CD4-positive, alpha-beta memory T cell (primary cell): ENCODE measurements at places on chromosomes 16 and 17.

- DNase-seq = no peak
Observed at GRCh38 chr16:85137323-85138072, 25.2 kb upstream of the CIBAR2 start.

DNA sequence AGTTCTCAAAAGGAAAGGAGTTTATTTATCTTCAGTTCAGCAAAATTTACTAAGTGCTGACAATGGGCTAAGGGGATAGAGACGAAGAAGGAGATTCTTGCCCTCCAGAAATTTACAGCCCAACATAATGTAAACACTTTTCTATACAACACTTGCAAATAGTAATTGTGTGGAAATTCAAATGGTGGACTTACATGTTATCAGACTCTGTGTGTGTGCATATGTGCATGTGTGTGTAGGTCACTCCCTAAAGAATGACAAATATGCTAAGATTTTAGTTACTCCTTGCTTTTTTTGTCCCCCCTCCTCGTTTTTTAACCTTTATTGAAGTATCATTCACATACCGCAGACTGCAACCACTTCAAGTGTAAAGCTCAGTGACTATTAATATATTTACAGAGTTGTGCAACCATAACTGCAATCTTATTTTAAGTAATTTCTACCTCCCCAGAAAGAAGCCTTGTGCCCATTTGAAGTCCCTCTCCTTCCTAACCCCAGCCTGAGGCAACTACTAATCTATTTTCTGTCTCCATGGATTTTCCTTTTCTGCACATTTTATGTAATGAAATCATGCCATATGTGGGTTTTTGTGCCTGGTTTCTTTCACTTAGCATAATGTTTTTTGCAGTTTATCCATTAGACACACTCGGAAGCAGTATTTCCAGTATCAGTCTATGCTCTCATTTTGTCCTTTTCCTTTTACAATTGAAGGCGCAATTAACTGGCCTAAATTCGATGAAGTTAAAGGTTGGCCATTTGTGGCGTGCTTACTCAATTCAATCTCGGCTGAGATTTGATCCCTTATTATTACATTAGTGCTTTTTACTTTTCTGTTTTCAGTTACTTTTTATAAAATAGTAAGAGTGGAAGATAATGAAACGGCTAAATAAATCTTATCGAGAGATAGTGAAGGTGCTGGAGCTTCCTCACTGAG lies 318.4 kb downstream of the HAPSTR1 start:
- no peak for DNase-seq

DNA sequence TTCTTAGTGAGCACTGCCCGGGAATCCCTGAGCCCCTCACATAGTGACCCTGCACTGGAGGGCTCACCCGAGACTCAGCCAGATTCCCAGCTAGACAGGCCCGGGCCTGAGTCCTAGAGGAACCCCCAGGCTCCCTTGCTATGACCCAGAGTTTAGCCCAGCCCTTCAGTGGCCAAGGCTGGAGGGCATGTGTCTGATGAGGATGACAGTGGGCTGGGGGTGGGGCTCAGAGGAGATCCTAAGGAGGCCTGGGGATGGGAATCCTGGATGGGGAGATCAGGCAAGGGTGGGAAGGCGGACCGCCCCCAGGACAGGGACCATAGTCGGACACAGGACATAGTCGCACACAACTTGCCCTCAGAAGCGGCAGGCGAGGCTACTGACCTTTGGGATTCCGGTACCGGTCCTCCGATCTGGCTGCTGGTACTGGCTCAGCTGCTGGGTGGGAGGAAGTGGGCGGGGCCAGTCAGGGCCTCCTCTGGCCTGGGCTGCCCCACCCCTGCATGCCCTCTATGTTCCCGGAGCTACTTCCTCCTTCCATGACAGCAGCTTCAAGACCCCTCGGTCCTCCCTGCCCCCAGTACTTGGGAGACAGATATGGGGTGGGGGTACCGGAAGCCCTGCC lies 1.1 kb downstream of the CD79B start:
- DNase-seq = peak; percentile 55

DNA sequence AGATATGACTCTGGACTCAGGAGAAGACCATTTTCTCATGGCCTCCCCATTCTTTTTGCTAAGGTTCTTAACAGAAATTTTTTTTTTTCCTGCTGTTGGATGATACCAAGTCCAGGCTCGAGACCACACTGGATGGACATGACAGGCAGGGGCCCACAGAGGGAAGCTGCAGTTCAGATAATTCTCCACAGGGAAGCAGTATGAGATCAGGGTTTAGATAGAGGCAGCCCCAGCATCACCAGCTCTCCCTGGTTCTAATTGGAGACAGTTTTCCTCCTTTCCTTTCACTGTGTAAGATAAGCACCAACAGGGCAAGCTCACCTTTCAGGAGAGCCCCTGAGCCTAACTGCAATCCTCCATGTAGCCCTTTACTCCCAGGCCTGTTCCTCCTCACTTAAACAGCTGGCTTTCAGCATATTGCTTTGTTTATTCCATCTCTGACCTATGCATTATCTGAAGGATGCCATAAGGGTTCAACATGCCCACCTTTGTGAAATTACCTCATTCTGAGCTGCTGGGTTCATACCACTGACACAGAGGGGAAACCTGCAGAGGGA lies 108.1 kb downstream of the SNX11 start:
- DNase-seq = no peak

- no peak for DNase-seq
Observed at GRCh38 chr17:3602499-3602898, 6.7 kb downstream of the TRPV1 start.

- no peak for DNase-seq
Observed at GRCh38 chr17:50527155-50527762, 5.3 kb upstream of the EPN3 start.

DNA sequence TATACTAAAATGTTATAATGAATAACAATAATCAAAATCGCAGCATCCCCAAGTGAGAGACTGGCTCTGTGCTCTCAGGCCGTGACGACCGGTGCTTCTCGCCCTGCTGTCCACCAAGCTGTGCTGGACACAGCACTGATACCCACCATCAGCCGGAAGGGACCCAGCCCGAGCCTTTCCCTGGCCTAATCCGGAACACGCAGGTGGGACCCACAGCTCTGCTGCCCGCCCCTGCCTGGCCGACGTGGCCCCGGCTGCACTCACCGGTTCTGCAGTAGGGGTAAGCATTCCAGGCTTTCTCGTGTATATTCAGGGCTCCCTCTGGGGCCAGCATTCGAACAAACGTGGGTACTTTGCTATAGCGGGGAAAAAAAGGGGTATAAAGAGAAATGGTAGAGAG lies 14.6 kb downstream of the PITPNA start:
- no peak for DNase-seq

- no peak for DNase-seq
Observed at GRCh38 chr17:6498356-6498755, 54.1 kb downstream of the PIMREG start.

DNA sequence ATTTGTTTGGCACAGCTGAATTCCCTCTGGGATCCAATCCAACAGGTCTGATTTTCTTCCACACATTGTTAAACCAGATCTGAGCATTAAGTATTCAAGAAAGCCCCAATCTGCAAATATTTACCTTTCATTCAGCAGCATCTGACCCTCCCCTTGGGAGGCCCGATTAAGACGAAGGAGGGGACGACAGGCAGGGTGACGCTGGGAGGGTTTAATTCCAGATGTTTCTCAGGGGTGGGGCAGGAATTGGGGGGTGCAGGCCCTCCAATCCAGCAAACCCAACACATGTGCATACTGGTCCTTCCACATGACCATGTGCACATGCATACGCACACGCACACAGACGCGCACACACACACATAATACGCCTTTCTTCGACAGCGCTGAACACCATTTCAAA lies 240.5 kb downstream of the GSG1L start:
- no peak for DNase-seq

- no peak for DNase-seq
Observed at GRCh38 chr16:57611181-57611580, 17.2 kb upstream of the ADGRG1 start.

- no peak for DNase-seq
Observed at GRCh38 chr16:51172368-51172767, 21.3 kb upstream of the SALL1 start.

DNA sequence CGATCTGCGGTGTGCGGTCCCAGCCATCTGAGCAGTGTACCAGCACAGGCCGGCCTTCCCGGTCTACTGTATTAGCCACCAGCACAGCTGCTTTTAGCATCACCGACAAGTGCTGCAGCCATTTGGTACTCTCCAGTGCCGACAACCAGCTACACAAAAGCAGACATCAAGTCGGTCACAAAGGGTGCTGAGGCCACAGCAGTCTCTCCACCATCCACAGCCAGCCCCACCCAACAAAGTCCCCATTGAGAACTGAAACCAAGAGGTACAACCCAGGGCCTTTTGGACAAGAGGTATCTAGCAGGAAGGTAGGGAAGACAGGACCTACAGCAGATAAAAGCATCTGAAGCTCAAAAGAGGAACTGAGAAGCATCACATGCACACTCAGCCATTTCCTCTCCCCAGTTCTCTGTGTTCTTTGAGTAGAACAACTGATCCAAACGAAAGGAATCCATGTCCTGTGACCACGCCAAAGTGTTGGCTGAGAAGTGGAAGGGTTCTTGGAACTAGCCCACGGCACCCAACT lies 9.5 kb downstream of the MTMR4 start:
- no peak for DNase-seq

- no peak for DNase-seq
Observed at GRCh38 chr17:81615401-81615930, 21.4 kb downstream of the NPLOC4 start.

DNA sequence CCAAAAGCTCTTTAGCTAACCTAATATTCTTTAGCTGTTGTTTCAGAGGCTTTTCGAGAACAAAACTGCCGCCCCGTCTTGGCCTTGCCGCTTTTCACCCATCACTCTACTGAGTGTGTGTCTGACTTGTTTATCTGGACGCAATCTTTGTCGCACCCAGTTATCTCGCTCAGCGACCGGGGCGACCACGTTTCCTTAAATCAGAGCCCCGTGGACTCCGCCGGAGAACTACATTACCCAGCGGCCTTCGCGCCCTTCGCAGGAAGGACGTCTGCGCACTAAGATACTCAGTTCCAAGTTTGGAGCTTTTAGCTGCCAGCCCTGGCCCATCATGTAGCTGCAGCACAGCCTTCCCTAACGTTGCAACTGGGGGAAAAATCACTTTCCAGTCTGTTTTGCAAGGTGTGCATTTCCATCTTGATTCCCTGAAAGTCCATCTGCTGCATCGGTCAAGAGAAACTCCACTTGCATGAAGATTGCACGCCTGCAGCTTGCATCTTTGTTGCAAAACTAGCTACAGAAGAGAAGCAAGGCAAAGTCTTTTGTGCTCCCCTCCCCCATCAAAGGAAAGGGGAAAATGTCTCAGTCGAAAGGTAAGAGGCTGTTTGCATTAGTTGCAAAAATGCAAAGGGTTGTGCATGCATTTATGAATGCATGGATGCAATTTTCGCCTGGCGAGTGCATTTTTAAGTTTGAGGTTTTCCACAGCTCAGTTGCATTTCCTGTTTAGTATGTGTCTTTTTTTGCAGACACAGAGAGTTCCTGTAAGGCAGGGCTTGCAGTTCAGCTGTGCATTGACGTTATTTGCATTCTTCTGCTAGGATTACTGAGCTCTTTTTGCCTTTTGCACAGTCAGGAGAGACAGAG lies at the start of gene MAP2K6:
MAP2K6 (plus strand) TSS at position 290 of the 867 bp plus-strand sequence; CDS start at position 578, 288 bp downstream.
- peak; percentile 87 for DNase-seq

- no peak for DNase-seq
Observed at GRCh38 chr17:34174496-34174895, 80.6 kb upstream of the CCL2 start.

DNA sequence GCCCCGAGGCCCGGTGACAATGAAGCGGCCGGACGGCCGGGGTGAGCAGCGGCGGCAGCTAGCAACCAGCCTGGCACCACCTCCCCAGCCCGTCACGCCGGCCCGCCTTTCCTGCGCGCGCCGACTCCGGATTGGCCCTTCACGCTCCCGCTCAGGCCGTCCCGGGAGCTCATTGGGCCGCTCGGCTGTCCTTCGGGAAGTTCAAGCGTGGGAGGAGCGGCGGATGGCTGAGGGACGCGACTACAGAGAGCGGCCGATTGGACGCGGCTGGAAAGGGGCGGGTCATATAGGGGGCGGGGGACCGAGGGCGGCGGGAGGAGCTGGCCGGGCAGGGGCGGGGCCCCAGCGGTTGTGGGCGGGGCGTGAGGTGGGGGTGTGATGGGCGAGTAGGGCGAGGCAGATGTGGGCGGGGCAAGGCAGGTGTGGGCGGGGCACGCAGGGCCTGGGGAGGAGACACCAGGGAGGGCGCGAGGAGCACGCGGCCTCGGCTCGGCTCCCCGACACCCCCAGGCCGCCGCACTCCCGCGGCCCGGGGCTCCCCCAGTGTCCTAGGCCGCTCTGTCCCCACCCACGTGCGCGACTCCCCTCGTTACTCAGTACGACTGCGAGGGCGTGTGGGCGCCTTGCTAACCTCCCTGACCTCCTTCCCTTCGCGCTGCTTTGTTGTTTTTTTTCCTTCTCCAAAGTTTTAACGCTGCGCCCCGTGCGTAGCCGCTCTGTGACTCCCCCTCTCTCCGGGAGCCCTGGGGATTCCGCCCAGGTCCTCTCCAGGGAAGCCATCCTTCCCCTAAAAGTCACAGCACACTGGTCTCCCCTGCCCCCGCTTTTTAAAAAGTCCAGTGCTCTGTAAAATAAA lies at the start of gene CEP131:
CEP131 (minus strand) TSS at position 60 of the 856 bp plus-strand sequence. CDS start 2,909 bp downstream, outside the sequence.
- DNase-seq = peak; percentile 98

- no peak for DNase-seq
Observed at GRCh38 chr17:73571511-73572130, 72.6 kb downstream of the SDK2 start.

GRCh38 chr17:40307740-40308239 lies 1.2 kb upstream of the RARA start:
- DNase-seq = no peak

DNA sequence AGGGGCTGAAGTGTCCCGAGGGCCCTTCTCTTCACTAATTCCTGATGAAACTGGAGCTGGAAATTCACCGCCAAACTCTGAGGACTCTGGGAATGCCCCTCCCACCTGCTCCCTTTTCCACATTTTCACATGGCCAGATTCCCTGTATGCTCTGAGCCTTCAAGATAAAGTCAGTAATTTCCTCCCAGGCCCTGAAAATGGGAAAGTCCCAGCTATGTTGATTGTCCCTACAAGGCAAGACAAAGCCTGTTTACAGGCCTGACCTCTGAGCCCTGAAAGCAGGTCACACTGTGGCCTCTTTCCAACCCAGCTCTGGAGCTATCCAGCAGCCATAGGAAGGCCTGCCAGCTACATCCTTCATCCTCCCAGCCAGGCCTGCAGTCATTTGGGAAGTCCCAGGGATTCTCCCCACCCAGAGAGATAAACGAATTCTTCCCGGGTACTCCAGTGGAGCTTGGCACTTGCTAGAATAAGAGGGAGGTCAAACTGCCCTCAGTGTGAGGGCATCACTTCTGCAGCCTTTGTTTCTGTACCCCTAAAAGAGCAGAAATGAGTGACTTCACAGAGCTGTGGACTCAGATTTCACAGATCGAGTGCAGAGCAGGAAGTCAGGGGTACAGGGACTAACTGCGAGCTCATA lies 19.6 kb upstream of the CCL2 start:
- no peak for DNase-seq
